ENCODE measurements at places on chromosomes 3 and 15.
A peak's percentile ranks its signal among the peaks of the same experiment; 100 is the strongest.

DNA sequence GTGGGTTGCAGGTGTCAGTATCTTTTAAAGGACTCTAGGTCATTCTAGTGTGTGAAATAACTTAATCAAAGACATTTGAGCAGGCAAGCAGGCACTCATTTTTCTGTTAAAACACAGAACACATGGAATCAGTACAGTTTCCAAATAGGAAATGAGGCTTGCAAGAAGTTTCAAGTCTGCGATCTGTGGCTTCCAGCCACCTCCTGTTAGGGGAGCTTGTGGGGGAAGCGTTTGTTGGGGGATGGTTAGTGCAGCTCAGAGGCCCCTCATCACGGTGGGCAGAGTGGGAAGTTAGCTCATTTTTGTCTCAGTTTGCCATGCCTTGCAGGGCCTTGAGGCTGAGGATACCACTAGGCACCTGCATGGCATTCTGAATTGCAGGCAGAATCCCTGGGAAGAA, 59.9 kb downstream of the SLC6A11 start:
- no peak for DNase-seq

DNA sequence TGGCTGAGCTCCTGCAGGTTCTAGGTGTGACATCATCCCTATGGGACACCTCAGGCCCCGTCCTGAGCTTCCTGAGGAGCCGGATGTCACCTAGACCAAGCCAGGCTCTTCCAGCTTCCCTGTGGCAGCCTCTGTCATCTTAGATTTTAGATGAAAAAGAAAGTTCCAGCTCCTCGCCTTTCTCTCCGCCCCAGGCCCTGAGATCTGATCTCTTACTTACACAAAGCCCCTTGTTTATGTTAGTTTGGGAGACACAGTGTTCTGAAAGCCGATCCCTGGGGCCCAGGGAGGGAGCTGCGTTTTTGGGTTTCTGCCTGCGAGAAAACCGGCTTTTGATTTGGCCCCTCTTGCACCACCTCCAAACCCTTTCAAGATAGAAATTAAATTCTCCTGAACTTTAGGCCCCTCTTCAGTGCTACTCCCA, 40.2 kb upstream of the FAM107A start:
- no peak for DNase-seq

GRCh38 chr15:101348015-101348414, 53.0 kb upstream of the SNRPA1 start:
- no peak for DNase-seq

DNA sequence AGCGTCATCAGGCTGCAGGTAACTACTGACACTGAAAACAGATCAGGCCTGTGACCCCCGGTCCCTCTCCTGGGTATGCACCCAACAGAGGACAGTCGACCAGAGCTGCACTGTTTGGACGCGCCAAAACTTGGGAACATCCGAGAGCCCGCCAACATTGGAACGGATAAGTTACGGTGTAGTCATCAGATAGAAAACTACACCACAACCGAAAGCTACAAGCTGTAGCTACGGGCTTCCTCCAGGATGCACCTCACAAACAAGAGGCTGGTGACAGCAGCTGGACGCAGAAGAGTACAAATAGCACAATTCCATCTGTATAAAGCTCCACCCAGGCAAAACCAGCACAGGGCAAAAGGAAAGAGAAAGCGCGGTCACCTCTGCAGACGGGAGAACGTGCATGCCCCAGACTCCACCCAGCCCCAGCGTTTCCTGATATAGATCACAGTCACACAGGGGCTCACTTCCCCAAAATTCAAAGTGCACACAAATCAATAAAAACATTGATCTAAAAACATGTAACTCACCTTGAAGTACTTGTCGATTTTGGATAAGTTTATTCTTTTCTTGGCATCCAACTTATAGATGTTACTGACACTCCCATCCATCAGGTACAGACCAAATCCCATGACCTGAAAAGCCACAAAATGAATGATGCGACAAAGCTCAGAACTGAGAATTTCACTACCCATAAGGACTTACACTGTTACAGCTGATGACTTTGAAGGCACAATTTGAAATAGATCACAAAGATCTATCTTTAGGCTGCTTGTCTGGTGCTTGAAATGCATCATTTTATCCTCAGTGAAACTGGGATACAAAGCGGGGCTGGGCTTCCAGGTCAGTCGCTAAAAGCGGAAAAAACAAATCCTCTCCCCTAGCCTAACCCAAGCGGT, 43.3 kb downstream of the CYFIP1 start:
- no peak for DNase-seq

- no peak for DNase-seq
Observed at GRCh38 chr3:11914651-11915050, 68.0 kb upstream of the TAMM41 start.

DNA sequence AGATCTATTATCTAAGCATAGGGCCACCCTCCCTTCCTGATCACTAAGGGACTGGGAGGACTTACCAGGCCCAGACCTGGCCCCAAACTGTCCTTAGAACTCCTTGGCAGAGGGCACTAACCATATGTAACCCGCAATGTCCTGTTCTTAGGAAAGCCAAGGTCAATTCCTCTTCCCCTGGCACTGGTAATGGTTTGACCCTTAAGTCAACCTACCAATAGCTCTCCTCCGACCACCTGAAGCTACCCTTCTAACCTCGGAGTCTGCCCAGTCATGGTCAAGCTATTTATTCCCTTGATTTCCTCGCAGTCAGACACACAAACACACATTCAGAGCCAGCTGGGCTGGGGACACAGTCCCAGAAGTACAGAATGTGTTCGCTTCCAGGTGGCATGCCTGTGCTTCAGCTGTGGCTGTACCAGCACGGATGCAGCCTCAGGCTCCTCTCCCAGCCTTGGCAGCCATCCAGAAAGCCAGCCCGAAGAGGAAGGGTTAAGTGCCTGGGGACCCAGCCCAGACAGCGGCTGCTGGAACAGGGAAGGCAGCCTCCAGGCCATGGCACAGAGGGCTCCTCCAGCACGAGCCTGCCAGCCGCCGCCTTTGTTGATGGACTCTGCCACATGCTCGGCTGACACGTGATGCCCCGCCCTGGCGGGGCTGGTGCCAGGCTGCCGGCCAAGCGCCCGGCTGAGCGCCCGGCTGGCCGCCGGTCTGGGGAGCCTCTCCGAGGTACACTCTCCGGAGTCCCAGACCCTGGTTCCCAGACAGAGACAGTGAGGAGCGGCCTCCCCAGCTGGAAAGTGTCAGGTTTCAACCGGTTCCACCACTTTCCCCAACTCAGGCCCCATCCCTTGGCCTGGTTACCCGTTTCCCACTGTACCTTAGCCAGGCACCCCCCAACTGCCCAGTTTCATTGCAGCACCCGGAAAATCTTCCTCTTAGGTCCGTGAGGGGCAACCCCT, 5.5 kb downstream of the BMF start:
- DNase-seq = no peak

- no peak for DNase-seq
Observed at GRCh38 chr3:101932326-101933068, 83.2 kb downstream of the NFKBIZ start.

- DNase-seq = no peak
Observed at GRCh38 chr3:110598847-110599490, 472.6 kb upstream of the NECTIN3 start.

- DNase-seq = no peak
Observed at GRCh38 chr3:44909063-44909462, 34.7 kb downstream of the TGM4 start.

- DNase-seq = no peak
Observed at GRCh38 chr3:158105710-158106253, 438 bp downstream of the SHOX2 start.

GRCh38 chr3:186510374-186511079, 33.7 kb downstream of the CRYGS start:
- no peak for DNase-seq

DNA sequence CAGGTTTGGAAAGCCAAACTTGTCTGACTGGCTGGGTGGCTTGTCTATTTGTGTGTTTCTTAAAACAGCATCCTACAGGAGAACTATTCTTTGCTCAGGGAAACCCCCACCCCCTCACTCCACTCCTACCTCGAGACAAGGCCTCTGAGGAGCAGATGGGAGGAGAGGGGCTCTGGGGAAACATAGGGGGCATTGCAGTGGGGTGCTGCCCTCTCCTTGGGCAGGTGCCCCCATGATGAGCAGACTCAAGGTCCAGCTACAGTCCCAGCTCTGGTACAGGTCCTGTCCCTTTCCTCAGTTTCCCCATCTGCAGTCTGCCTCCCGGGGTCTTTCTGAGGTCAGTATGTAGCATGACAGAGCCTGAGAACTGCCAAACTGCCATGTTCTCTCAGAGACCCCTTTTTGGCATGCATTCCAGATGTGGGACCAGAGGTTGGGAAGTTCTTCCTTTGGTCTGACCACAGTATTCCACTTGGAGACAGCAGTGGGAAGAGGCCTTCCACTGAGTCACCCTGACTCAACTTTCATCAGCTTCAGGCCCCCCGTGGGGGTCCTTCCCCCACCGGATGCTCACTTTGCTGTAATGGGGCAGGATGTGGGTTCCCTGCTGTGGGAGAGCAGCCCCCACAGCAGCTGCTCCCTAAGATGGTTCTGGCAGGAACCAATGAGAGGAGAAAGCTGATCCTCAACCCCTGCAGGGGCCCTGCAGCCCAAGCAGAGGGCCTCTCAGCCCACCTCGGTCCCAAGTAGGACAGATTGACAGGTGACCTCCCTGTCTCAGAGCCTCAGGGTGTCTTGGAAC, 32.3 kb upstream of the CYP11A1 start:
- peak; percentile 65 for DNase-seq

DNA sequence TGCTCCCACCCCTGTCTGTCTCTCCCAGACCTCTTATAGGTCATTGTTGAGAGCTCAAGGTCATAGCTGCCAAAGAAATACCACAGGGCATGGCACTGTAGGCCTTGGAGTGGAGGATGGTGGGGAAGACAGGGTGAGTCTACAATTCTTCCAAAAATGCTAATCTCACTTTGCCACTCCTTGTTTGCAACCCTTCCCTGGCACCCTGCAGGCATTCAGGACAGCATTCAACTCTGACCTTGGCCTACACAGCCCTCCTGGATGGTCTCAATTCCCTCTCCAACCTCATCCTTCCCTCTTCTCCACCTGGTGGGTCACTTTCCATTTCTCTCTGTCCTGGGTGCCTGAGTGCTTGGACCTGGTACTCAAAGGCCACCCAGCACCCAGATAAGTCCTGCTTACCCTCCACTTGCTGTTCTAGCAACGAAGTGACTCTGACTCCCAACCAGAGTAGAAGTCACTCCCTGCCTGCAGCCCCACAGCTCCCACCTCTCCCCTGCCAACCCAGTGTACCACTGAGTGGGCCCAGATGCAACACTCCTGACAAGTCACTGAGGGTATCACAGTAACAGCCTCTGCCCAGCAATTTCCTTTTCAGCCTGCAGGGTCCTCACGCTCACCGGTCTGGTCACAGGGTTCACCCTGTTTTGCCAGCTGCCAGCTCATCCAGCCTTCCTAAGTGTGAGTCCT, 36.6 kb downstream of the AMOTL2 start:
- no peak for DNase-seq

- DNase-seq = no peak
Observed at GRCh38 chr3:111903067-111903511, 44.0 kb downstream of the PHLDB2 start.

GRCh38 chr15:79541196-79541595, 109.1 kb downstream of the MINAR1 start:
- no peak for DNase-seq

DNA sequence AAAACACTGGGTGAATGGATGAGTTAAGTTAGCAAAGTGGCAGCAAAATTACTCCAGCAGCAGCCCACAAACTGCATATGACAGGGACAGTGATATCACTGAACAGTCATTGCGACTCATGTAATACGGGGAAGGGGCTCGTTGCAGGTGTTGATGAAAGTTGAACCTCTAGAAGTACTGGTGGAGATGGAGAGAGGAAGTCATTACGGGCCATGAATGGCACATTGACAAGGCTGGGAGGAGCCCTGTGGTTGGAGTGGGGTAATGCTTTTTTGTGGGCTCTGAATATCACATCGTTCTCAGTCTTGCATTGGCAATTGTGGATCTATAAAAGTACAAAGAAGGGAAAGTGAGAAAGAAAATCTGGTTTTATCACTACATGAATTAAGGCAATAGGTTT, 278.1 kb downstream of the ZPLD1 start:
- DNase-seq = no peak

GRCh38 chr3:47377186-47377585, 3.6 kb upstream of the PTPN23 start:
- no peak for DNase-seq

DNA sequence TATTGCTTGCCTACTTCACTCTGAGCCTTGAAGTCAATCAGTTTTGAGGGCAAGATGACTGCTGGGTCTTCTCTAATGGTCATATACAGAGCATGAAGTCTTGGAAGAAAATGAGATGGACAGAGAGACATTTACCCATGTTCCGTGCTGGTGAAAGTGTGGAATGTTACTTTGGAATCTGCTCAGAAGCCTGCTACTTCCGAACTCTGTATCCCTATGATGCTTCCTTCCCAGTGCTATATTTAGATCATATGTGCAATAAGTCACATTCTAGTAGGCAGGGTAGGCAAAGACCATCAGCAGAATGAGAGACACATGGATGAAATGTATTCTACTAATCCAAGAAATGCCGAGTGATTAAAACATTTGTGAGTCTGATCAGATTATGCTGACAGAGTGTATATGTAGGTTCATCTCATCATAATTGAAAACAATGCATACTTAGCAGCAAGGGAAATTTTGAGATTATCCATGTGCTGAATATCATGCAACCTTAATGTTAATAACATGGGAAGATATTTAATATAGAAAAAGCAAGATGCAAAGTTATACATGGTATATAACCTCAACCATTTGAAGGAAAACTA, 60.5 kb downstream of the RAB7A start:
- no peak for DNase-seq

DNA sequence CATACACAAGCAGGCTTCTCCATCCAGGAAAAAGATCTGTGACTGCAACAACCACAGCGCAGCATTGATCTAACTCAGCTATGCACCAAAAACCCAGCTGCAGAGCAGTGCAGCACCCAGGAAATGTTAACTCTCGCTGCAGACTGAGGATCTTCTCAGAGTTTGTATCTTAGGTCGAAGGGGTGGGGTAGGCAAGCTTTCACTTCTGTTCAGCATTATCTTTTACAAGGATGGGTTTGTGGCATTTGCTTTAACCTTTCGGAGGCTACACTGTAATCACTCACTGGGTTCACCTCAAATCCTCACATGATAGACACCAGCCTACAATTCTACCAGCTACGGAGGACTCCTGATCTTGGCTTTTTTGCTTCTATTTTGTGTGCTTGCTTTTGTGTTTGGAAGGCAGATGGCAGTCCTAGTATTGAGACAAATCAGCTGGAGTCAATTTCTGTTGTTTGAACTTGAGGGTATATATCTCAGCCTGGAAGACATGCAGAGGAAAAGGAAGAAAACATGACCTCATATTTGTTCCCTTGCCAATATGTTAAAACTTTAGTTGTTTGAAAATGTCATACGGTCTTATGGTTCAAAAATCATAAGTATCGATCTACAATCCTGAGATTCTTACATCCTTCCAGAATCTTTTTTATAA, 25.2 kb downstream of the LRRK1 start:
- no peak for DNase-seq

- DNase-seq = no peak
Observed at GRCh38 chr15:20348900-20349773, 192.5 kb downstream of the GOLGA6L6 start.

- DNase-seq = no peak
Observed at GRCh38 chr3:168996622-168997021, 666.9 kb downstream of the MECOM start.
